ENCODE measurements at places on chromosomes 1 and 21.

- no peak for DNase-seq
Measured at GRCh38 chr21:38013741-38014140, 97.5 kb upstream of the KCNJ6 start.

- no peak for DNase-seq
Measured at GRCh38 chr1:181531951-181532600, 48.8 kb downstream of the CACNA1E start.

DNA sequence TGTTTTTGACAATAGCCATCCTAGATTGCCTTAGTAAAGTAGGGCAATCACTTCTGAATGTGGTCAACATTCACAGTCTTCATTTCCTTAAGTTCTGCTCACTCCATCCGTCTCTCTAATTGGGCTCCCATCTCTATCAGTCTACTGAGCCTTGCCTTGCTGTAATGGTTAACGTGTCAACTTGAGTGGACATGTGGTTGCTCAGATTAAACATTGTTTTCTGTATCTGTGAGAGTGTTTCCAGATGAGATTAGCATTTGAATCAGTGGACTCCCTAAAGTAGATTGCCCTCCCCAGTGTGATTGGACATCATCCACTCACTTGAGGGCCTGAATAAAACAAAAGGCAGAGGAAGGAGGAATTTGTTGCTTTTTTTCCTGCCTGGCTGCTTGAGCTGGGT, 26.4 kb downstream of the C1orf216 start:
- no peak for DNase-seq

GRCh38 chr1:67140460-67140859, 5.7 kb upstream of the C1orf141 start:
- no peak for DNase-seq

DNA sequence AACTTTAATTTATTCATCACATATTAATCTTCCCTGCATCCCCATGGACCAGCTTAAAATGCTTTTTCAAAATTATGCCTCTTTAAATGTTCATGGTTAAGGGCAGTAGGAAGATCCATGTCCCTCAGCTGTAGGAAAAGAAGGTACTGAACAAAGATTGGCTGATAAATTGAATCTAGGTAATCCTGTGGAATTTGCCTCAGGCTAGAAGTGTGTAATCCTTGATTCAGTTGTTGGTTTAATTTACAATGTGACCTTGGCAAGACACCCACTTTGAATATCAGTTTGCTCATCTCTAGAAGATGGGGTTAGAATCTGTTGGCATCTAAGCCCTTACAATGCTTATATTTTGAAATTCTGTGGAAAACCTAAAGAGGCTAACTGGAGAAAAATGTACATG, 6.1 kb downstream of the TTC4 start:
- no peak for DNase-seq

- DNase-seq = no peak
Measured at GRCh38 chr1:54904476-54905048, 17.6 kb upstream of the DHCR24 start.

DNA sequence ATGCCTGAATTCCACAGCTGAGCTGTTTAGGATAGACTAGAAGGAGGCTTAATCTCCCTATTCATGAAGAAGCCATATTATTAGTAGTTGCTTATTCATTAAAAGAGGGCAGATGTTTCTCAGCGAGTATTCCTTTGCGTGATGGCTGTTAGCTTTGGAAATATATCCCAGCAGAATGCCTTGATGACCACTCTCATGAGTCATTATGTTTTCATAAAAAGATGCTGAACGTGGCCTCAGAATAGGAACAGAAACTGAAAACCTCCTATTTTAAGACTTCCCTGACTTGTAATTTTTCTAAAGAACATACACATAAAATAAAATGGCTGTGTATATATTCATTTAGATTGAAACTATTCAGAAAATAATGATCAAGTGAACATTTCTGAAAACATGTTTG, 9.6 kb upstream of the PLA2G4A start:
- DNase-seq = no peak

- peak; percentile 18 for DNase-seq
Measured at GRCh38 chr1:29753771-29754572, 517.6 kb downstream of the PTPRU start.

- DNase-seq = peak; percentile 40
Measured at GRCh38 chr1:55051169-55051568, 11.8 kb downstream of the PCSK9 start.

GRCh38 chr1:15455522-15455921, 1.0 kb upstream of the CELA2A start:
- DNase-seq = no peak

GRCh38 chr1:247370786-247371732, 39.4 kb upstream of the ZNF496 start:
- DNase-seq = no peak

DNA sequence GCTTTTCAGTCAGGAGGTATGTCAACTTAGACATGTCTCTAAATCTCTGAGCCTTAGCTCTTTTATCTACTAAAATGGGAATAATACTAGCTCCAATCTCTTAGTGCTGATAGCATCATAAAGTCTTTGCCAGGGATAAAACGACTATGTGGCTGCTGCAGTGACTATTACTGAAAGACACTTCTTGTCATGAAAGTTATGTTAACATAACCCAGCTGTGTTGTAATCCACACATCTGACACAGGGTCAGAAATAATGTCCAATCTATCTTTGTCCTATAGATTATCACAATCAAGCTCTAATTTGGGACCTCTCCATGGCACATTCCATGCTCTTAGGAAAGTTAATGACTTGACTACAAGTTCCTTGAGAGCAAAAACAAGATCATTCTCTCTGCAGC, 62.8 kb downstream of the JAK1 start:
- no peak for DNase-seq

- DNase-seq = peak; percentile 74
Measured at GRCh38 chr1:236063919-236064673, 794 bp downstream of the NID1 start.

GRCh38 chr1:33972676-33973395, 109.0 kb downstream of the HMGB4 start:
- DNase-seq = peak; percentile 63

- DNase-seq = no peak
Measured at GRCh38 chr1:78755986-78756385, 106.4 kb downstream of the IFI44 start.

GRCh38 chr1:30294508-30294907, 428.9 kb downstream of the MATN1 start:
- DNase-seq = no peak

DNA sequence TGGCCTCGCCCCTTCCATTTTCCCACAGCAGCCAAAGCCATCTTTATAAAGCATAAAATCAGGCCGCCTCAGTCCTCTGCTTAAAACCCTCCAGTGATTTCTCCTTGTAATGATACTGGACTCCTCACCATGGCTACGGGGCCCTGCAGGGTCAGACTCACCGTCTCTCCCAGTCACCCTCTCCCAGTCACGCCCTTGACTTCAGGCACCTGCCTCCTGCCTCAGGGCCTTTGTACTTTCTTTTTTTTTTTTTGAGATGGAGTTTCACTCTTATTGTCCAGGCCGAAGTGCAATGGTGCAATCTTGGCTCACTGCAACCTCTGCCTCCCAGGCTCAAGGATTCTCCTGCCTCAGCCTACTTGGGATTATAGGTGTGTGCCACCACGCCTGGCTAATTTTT, 47.8 kb downstream of the PIK3CD start:
- DNase-seq = no peak

GRCh38 chr1:2786329-2787162, 14.9 kb downstream of the TTC34 start:
- peak; percentile 74 for DNase-seq

DNA sequence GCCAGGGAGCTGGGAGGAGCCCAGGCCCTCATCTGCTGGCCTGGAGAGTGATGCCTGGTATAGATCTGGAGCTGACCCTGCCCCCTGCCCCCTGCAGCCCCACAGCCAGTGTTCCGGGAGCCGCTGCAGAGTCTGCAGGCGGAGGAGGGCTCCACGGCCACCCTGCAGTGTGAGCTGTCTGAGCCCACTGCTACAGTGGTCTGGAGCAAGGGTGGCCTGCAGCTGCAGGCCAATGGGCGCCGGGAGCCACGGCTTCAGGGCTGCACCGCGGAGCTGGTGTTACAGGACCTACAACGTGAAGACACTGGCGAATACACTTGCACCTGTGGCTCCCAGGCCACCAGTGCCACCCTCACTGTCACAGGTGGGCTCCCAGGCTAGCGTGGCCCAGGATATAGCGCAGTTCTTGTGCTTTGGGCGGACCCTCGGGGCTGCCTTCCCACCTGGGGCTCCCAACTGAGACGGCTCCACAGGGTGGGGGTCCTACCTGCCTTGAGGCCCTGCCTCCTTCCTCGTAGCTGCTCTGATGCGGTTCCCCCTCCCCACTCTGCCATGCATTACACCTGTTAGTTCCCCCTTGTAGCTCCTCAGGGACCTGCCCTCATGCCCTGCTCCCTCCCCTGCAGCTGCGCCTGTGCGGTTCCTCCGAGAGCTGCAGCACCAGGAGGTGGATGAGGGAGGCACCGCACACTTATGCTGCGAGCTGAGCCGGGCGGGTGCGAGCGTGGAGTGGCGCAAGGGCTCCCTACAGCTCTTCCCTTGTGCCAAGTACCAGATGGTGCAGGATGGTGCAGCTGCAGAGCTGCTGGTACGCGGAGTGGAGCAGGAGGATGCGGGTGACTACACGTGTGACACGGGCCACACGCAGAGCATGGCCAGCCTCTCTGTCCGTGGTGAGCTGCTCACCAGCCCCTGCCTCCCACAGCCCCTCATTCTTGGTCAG, 98.7 kb downstream of the OBSCN start:
- no peak for DNase-seq

DNA sequence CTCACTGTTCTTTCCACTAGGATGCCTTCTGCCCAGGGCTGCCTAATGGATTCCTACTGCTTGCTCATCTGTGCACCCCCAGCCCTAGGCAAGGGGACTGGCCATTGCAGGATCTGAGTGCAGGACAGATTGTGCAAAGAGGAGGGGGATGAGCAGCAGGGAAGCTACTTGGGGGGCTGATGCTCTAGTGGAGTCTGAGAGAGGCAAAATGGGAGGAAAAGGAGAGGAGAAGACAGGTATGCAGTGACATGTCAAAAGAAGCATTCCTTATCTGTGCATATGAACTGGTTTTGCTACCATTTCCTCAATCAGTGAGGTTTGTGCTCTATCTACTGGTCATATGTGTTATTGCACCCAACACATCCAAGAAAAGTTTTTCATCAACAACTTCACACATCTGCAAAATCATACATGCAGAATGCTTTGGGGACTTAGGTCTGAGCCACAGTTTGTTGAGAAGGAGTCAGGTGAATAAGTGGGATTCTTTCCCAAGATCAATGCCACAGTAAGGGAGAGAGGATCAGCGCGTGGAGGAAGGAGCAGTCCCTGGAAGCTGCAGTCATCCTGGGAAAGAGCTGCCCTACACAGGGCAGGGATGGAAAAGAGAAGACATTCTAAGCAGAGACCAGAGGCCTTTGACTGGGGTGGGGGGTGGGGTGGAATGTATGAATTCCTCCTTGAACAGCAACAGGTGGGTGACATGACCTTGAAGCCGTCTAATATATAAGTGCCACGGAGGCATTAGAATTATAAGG, 14.4 kb downstream of the SLC5A9 start:
- DNase-seq = no peak

GRCh38 chr1:204760757-204761156, 75.2 kb upstream of the LRRN2 start:
- DNase-seq = no peak

- peak; percentile 79 for DNase-seq
Measured at GRCh38 chr1:25744140-25744581, 55.8 kb upstream of the SELENON start.

GRCh38 chr1:53893999-53894636, at the start of gene DIO1:
Gene DIO1, plus strand, starts transcription at chr1:53894187. Its CDS starts 24 bp downstream, at chr1:53894211.
- no peak for DNase-seq

DNA sequence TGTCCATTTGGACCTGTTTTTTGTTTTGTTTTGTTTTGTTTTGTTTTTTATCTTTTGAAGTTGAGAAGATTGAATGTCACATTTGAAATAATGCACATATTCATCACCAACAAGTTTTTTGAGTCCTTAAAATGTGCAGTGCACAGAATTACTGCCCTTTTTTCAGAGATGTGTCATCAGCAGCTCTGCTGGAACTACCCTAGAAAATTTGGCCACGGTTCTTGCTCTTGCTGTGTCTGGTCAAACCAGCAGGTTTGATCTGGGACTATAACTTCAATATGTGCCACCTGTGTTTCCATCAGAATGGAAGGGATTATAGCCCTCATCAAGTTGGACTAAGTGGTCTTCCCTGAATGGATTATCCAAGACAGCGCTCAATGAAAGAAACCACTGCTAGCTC, 24.1 kb upstream of the CNN3 start:
- DNase-seq = no peak

DNA sequence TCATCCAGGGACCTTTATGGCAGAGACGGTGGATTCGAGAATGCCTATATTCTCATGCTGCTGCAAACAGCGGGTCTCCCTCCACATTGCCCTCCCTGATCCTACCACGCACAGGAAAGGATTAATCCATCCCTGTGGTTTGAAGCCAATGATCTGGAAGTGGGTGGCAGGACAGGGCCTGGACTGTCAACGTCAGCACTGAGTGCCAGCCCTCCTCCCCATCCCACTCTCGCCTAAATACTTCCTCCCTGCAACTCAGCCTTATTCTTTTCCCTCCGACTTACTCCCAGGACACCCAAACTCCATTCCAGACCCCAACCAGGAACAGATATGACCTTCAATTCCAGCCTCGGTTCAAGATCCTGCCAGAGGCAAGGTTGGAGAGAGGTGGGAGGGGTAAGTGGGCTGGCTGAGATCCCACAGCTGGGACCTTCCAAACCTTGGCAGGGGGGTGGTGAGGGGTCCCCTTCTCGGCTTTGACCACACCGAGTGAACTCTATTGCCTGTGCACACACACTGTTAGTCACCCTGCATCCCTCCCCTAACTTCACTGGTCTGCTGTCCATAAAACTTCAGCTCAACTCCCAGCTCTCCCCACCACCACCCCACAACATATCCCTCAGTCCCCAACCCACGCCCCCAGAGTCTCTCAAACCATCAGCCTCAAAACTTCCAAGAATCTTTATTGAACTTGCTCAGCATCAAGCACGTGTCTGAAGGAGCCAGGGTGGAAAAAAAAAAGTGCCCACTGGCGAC, 2.4 kb upstream of the S100A5 start:
- peak; percentile 57 for DNase-seq

GRCh38 chr1:226692051-226692792, 46.9 kb downstream of the ITPKB start:
- DNase-seq = no peak

- no peak for DNase-seq
Measured at GRCh38 chr1:172976222-172977041, 74.3 kb downstream of the TNFSF18 start.

DNA sequence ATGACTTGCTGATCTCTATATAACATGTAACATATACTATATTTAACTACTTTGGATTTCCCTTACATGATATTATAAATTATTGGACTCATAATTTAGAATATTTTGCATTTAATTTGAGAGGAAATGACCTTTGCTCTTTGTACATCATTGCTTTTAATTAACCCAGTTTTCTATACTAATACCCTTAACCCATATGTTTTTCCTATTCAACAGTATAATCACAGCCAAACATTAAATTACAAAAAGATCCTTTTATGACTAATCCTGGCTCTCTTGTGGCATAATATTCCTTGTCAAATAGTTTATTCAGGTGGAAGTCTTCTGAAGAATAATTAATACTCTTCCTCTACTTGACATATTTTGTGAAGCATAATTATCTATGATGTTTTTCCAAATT, 56.0 kb upstream of the GPR52 start:
- no peak for DNase-seq

Measured in sciatic nerve (tissue), 2 donors.